Activated CD8-positive, alpha-beta memory T cell treated with anti-CD3 and anti-CD28 coated beads, Interleukin-2, amount 50 U/mL, for 4 hours (primary cell): ENCODE measurements at places on chromosomes 3 and 15.
A peak's percentile ranks its signal among the peaks of the same experiment; 100 is the strongest.

DNA sequence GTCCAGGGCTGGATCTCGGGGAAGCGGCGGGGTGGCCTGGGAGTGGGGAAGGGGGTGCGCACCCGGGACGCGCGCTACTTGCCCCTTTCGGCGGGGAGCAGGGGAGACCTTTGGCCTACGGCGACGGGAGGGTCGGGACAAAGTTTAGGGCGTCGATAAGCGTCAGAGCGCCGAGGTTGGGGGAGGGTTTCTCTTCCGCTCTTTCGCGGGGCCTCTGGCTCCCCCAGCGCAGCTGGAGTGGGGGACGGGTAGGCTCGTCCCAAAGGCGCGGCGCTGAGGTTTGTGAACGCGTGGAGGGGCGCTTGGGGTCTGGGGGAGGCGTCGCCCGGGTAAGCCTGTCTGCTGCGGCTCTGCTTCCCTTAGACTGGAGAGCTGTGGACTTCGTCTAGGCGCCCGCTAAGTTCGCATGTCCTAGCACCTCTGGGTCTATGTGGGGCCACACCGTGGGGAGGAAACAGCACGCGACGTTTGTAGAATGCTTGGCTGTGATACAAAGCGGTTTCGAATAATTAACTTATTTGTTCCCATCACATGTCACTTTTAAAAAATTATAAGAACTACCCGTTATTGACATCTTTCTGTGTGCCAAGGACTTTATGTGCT is 527 bp downstream of the B2M start:
- peak; percentile 62 for DNase-seq

DNA sequence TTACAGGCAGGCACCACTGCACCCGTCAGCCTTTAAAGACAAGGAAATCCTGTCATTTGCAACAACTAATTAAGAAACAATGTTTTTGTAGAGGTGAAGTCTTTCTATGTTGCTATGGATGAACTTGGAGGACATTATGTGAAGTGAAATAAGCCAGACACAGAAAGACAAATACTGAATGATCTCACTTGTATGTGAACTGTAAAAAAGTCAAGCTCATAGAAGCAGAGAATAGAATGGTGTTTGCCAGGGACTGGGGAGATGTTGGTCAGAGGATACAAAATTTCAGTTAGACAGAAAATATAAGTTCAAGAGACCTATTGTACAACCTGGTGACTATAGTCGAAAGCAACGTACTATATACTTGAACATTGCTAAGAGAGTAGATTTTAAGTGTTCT is 27.2 kb upstream of the ARPIN start:
- DNase-seq = no peak

DNA sequence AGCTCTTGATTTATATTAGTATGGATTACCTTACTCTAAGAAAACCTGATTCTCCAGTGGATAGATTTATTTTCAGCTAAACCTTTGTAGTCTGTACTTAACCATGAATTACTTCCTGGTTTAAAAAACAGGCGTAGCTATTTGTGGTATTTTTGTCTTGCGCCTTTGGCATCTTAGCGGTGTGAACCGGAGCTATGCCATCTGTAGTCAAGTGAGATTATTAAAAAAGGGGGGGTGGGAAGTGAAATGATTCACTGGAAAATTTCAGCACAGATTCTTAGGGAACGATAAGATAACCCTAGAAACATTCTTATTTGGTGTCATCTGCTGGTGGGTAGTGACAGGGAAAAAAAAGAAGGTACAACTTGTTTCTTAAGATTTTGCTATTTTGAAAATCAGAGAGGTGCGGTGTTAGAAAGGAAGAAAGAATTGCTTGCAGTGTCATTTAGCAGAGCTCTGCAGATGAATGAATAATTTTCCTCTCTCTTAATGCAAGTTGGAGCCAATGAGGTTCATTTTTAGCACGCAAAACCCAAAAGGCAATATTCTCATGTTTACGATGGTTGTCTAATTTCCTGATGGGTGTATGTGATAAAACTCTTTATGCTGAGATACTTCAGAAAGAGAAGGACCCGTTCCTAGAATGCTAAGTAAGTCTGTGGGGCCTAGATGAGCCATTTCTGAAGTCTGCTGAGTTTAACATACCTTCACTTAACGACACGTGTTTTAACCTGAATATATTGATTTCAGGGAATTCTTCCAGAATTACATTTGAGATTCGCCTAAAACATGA is 44.0 kb downstream of the PSMD6 start:
- no peak for DNase-seq

DNA sequence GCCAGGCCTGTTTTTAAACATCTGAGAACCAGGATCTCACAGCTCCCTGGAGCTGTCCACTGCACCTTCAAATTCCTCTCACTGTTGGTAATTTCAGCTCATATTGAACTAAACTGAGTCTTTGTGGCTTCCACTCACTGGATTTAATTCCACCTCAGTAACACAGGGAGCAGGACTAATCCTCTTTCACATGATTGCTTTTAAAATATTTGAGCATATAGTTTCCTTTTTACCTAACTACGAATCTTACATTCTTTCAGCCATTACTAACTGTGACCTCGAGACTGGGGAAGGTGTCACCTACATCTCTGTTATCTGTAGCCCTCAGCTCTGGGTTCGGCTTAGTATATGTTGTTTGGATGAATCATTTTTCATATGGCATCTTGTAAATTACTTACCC is 194.3 kb upstream of the C2CD4B start:
- no peak for DNase-seq

DNA sequence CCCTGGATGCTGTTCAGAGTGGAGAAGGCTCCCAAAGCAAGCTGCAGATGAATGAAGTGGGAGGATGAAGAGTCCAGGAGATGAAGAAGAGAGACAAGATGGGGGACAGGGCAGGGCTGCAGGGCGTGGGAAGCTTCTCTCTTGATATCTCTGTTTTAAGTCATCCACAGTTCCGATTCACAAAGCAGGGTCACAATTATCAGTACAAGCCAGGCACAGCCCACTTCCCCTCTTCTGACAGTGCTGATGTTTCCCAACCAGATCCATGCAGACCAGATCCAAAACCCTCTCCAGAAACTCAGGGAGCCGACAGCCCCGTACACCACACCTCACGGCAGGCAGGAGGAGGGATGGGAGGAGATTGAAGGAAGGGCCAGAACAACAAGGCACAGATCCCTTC is 31.1 kb downstream of the NTRK3 start:
- DNase-seq = no peak

- DNase-seq = no peak
These were observed 406.2 kb downstream of the ROBO2 start for GRCh38 chr3:77446084-77446483.

DNA sequence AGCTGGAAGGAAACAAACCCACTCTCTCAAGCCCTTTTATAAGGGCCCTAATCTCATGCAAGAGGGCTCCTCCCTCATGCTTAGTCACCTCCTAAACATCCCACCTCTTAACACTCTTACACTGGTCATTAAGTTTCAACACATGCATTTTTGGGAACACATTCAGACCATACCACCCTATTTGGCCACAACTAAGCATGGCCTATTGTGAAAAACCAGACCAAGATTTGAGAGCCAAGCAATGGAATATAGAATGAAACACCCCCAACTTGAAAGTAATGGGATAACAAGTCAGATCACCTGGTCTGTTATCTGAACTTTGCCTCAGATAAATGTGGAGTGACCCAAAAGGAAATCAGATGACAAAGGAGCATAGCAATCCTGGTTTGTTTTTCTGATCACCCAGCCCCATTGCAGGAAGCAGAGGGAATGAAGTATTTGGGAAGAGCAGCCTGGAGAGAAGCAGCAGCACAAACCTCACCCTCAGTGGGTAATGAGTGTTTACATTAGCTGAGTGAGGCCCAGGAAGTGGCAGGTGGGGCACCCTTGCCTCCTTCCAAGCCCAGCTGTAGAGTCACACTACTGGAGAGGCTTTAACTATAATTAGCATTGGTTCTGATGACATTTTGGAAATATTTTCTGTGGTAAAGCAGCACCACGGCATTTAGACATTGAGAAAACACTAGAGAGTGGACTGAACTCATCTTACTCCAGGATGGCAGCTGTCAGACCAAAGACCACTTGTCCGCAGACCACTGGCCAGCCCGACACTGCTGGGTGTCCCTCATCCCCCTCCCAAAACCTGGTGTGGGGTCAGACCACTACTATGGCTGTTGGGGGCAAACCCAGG is 48.8 kb upstream of the PRTG start:
- DNase-seq = no peak

DNA sequence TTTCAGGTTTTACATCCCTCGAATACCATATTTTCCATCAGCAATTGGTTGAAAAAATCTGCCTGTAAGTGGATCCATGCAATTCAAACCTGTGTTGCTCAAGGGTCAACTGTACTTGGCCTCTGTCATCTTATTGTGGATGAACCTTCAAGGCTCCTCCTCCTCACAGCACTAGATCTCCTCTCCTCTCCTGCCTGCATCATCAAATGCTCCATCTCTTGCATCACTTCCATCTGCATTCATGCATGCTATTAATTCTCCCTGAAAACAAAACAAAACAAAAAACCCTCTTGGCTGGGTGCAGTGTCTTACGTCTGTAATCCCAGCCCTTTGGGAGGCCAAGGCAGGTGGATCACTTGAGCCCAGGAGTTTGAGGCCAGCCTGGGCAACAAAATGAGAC is 10.1 kb downstream of the BCL2L10 start:
- DNase-seq = no peak

GRCh38 chr15:73983211-73983727 is 8.8 kb downstream of the STOML1 start:
- no peak for DNase-seq

- no peak for DNase-seq
These were observed 172.7 kb downstream of the SYNPR start for GRCh38 chr3:63450634-63451363.

DNA sequence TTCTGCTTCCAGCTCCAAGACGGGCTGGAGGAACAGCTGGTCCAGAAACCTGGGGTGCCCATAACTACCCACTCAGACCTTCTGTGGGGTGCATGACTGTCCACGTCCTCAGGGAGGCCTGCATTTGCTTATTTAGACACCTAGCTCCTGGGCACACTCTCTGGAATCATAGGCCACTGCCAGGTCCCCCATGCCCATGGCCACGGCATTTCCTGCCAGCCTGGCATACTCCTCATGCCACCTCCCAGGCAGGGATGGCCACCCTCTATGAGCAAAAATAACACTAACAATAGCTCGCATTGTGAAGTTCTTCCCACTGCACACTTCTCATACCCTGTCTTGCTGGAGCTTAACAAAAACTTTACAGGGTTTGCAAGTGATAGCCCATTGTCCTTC is 166.9 kb upstream of the TPM1 start:
- DNase-seq = no peak

DNA sequence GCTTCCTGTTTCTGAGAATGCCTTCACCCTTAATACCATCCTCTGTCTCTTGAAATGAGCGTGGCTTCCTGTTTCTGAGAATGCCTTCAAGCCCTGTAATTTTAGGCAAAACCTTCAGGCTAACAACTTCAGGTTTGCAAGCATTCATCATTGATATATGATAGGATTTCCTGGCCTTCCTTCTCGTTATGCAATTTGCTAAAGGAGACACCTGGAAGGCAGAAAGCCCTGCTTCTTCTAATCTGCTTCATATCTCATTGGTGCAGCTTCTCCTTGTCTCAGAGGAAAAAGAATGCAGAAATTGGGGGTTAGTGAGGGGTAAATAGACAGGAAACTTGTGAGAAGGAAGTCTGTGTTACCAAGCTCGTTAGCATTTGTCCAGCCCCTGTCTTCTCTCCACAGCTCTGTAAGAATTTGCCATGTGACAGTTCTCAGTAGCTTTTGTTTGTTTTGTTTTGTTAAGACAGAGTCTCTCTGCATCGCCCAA is 7.3 kb downstream of the ARL6IP5 start:
- no peak for DNase-seq

- no peak for DNase-seq
These were observed 11.9 kb upstream of the SRP14 start for GRCh38 chr15:40050788-40051470.

DNA sequence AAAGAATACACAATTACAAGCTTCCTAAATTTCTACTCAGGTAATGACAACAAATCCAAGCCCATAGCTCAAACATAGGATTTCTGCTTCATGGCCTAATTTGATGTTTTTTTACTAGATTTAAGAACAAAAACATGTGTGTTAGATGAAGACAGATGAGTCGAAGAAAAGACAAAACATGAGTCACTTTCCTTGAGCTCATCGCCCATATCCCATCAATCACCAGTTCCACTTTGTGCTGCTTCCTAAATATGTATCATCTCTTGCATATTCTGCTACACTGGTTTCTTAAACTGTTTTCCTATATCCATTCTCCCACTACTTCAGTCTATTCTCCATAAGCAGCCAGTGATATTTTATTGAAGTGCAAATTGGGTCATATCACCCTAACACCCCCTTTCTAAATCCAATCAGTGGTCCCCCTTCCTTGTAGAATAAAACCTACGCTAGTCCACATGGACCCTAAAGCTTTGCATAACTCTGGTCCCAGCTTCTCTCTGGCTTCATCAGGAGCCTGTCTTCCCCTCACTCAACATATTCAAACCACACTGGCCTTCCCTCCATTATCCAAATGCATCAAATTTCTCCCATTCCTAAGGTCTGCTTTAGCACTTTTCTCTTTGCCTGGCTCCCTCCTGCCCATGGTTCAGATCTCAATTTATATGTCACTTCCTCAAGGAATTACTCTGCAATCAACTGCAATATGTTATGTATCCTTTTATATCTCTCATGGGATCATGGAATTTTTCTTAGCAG is 1033.9 kb downstream of the FHIT start:
- no peak for DNase-seq

DNA sequence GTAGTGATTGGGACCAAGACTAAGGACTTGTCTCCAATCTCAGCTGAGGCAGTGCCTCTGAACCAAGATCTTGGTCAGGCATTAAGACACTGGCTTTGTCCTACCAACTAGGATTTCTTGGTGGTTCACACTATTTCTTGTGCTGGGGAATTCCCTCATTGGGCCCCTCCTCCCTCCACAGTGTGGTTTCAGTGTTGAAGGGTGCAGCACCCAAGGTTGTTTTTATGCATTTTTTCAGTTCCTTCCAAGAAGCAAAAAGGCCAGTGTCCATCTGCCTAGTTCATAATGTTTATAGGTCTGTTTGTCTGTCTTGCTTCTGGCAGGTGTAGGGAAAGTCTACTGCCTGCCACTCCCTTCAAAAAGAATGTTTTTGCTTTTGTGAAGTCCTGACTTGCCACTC is 10.6 kb upstream of the ITPKA start:
- peak; percentile 34 for DNase-seq

GRCh38 chr15:89018207-89018606 is 70.0 kb upstream of the ABHD2 start:
- no peak for DNase-seq

- no peak for DNase-seq
These were observed 158.6 kb upstream of the NR2E3 start for GRCh38 chr15:71651750-71652186.

- no peak for DNase-seq
These were observed 18.6 kb upstream of the RGMA start for GRCh38 chr15:93107646-93108045.

- no peak for DNase-seq
These were observed 429.0 kb upstream of the ATP11B start for GRCh38 chr3:182364323-182364722.

DNA sequence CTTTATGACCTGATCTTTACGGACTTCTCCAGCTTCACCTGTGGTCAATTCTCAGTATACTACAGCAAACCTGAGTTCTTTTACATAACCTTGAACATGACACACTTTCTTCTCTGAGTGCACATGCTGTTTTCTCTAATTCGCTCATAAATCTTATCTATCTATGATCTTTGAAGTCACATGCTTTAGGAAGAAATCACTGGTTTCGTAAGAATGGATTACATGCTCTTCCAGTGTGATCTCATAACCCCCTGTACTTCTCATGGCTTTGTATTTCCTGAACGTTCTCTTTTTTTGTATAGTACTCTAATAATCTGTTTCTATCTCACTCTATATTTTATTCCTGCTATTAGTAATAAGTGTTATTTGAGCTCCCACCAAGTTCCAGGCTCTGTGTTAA is 1165.2 kb downstream of the TBL1XR1 start:
- no peak for DNase-seq
